ENCODE measurements at places on chromosomes 5 and 9. TPM values are rescaled to one million over a fixed set of nuclear protein-coding genes. Genes with fewer than 3 reads are reported as not detected.

Gene CYSRT1
- 0.42 TPM for total RNA-seq

Gene TCF7
- 3.9 TPM for total RNA-seq

Gene BARHL1
- total RNA-seq, result not detected

Gene CARD6
- 19.5 TPM for total RNA-seq

GRCh38 chr5:172145870-172146747 lies 41.9 kb downstream of the STK10 start:
- DNase-seq, result no peak

GRCh38 chr9:137429974-137430722 lies 7.0 kb downstream of the NOXA1 start:
- DNase-seq, result no peak

DNA sequence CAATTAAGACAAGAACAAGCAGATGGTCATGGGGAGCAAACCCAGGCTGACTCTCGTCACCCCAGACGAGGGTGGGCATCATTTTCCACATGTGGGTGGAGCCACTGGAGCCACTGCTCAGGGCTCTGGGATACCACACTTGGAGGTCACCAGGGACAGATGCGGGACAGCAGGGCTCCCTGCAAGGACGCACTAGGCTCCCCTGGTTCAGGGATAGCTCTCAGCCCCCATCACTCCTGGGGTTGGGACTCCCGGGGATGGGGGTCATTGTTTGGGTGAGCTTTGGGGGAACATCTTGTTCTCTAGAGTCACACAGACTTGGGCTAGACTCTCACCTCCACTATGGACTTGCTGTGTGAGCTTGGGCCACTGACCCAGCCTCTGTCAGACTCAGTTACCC lies 57.8 kb downstream of the GTF3C4 start:
- no peak for DNase-seq

DNA sequence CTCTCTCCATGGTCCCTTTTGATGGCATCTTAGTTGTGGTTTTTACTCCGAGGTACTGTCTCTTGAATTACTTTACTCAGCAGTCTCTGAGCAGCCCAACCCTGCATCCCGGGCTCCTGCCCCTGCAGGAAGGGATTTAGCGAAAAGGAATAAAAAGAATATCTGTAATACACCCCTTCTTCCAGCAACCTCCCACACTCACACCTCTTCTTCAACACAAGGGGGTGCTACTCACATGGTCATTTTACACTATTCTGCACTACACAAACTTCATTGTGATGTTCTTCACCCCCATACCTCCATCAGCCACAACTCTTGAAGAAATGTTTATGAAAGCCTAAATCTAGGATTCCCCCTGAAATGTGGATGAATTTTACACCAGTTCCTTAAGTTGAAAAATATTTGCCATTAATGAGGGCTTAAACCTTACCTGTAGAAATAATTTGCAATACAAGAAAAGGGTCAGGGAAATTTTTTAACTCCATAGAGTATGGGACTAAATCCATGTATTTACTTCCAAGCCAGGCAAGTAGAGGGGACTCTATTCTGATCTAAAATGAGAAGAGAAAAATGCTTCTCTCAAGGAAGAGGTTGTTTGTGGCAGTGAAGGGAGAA lies 26.0 kb downstream of the TPD52L3 start:
- DNase-seq, result no peak

GRCh38 chr5:82748688-82749460 lies 328.3 kb downstream of the TMEM167A start:
- no peak for DNase-seq

DNA sequence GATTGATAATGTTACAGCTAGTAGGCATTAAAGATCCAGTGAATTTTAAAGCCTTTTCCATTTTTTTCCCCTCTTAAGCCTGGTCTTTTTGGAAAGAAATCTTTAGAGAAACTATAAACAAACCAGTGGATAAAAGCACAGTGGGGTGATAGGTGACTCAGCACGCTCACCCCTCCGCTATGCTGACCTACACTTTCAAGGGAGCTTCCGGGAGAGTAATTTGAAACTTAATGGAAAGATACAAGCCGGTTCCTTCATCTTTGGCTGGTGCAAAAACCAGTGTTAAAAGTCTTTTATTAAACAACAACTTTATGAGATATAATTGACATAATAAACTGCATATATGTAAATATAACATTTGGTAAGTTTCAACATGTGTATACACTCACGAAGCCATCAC lies 27.0 kb upstream of the ALDOB start:
- DNase-seq, result no peak

GRCh38 chr5:80656425-80656824 lies 1.6 kb upstream of the DHFR start:
- DNase-seq, result no peak

GRCh38 chr9:124707666-124708065 lies 63.4 kb downstream of the NR6A1 start:
- no peak for DNase-seq

- DNase-seq, result no peak
Measured at GRCh38 chr5:167813389-167813788, 478.1 kb upstream of the WWC1 start.

GRCh38 chr5:99315413-99316183 lies 386.8 kb upstream of the CHD1 start:
- DNase-seq, result no peak
